ENCODE measurements at places on chromosomes 5 and 9.

- DNase-seq: peak; percentile 74
These were observed 779 bp downstream of the FAM13B start for GRCh38 chr5:138032028-138032571.

- no peak for DNase-seq
These were observed 183.0 kb upstream of the TRIM32 start for GRCh38 chr9:116504081-116504480.

GRCh38 chr9:127099664-127100063, 22.8 kb downstream of the ANGPTL2 start:
- DNase-seq: no peak

DNA sequence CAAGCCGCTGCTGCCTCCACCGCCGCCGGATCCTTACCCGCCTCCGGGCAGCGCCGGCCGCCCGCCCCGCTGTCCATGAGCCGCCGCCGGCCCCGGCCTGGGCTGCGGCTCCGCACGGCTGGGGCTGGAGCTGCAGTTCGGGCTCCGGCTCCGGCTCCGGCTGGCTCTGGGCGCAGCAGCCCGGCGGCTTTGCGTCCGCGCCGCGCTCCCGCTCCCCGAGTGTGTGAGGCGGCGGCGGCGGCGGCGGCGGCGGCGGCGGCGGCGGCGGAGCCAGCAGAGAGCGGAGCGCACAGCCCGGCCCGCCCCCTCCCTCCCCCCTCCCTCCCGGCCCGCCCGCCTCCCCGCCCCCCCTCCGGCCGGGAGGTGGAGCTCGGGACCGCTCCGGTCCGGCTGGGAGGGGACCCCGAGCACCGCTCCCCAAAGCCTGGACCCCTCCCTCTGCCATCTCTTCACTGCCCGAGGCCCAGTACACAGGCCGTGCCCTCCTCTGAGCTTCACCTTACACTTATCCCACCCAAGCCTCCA, at the start of gene PCDH1:
Gene PCDH1, minus strand, starts transcription at position 225 of the 525 bp plus-strand sequence. Its CDS starts 148 bp downstream, at position 77.
- DNase-seq: no peak

GRCh38 chr9:116774421-116775180, 87.5 kb downstream of the TRIM32 start:
- DNase-seq: no peak

DNA sequence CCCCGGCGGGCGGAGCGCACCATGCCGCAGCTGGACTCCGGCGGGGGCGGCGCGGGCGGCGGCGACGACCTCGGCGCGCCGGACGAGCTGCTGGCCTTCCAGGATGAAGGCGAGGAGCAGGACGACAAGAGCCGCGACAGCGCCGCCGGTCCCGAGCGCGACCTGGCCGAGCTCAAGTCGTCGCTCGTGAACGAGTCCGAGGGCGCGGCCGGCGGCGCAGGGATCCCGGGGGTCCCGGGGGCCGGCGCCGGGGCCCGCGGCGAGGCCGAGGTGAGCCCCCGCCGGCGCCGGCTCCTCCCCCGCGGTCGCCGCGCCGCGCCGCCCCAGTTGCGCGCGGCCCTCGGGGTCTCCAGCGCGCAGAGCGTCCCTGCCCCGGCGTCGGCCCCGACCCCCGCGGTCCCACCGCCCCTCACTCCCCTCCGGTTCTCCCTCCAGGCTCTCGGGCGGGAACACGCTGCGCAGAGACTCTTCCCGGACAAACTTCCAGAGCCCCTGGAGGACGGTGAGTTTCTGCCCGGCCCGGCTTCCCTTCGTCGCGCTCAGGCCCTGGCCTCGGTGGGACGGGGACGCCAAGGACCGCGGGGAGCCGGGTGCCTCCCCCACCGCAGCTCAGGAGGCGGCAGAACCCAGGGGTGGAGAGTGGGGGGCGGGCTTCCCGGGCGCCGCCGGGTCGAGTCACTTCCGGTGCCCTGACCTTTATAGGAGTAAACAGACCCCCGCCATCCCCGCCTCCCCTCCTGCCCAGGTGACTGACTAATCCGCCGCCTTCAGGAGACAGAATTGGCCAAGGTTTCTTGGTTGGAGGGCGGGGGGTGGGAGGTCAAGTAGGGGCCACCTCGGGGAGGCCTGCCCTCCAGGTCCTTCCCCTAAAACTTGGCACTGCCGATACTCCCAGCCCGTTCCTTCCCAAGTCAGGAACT, 665 bp downstream of the TCF7 start:
- no peak for DNase-seq

DNA sequence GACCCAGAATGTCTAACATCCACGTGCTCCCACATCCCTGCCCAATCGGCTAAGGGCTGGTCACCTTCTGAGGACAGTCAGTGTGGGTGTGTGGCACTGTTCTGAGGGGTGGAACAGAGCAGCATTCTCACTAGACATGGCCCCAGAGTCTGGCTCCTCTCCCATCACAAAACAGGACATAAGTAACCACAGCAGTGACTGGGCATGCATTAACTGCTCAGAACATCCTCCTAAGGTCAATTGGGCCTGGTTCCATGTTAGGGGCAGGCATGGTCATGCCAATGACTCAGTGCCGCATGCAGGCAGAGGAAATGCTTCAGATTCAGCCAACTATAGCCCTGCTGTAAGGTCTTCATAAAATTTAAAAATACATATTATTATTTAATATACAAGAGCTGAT, 12.9 kb downstream of the MACROH2A1 start:
- DNase-seq: no peak

DNA sequence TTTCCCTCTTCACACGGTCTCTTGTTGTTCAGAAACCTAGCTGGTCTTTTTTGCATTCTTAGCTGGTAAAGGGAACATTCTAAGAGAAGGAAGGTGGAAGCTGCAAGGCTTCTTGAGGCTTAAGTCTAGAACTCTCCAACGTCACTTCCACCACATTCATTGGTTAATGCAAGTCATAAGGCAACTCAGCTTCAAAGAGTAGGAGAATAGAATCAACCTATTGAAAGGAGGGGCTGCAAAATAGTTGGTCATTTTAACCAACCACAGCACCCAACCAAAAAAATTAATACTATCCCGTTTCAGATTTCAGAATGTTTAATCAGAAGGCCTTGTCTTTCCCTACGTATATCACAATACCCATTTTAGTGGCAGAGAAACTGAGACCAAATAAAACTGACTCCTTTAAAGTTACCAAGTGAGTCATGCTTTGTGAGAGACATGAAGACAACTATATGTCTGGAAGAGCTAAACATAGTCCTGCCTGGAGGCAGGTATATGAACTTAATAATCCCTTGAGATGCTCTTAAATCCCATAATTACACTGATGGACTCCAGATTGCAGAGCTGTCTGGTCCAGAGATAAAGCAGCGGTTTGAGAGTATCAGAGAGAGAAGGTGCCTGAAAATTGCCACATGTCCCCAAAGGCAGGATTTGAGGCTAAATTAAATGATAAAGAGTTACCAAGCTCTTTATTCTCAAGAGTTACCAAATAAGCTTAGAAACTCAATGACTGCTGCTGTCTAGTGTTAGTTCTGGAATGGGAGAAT, 14.4 kb downstream of the DOCK8 start:
- DNase-seq: no peak

- no peak for DNase-seq
These were observed 406.6 kb downstream of the CTNND2 start for GRCh38 chr5:11497651-11498050.

Measured in HL-60 (cell line).